ENCODE measurements at places on chromosomes 5 and 9.

- peak; percentile 58 for DNase-seq
These were observed 97.9 kb downstream of the SV2C start for GRCh38 chr5:76180814-76181805.

DNA sequence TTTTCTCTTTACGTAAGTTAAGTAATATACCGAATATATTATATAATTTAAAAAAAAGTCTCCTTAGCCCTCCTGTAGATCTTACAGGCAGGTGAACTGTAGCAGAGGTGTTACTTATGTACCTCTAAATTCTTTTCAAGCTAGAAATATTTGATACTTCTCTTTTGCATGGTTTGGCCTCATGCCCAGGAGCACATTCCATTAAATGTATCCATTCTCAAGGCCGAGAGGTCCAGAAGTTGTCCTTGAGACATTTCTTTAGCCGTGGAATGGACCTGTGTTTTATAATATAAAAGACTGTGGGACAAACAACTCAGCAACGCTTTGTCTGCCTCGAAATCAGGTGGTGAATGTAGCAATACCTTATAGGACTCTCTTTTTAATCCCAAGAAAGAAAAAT lies 184.5 kb downstream of the TRIO start:
- DNase-seq, result no peak

GRCh38 chr5:32753051-32753450 lies 41.9 kb downstream of the NPR3 start:
- DNase-seq, result no peak

DNA sequence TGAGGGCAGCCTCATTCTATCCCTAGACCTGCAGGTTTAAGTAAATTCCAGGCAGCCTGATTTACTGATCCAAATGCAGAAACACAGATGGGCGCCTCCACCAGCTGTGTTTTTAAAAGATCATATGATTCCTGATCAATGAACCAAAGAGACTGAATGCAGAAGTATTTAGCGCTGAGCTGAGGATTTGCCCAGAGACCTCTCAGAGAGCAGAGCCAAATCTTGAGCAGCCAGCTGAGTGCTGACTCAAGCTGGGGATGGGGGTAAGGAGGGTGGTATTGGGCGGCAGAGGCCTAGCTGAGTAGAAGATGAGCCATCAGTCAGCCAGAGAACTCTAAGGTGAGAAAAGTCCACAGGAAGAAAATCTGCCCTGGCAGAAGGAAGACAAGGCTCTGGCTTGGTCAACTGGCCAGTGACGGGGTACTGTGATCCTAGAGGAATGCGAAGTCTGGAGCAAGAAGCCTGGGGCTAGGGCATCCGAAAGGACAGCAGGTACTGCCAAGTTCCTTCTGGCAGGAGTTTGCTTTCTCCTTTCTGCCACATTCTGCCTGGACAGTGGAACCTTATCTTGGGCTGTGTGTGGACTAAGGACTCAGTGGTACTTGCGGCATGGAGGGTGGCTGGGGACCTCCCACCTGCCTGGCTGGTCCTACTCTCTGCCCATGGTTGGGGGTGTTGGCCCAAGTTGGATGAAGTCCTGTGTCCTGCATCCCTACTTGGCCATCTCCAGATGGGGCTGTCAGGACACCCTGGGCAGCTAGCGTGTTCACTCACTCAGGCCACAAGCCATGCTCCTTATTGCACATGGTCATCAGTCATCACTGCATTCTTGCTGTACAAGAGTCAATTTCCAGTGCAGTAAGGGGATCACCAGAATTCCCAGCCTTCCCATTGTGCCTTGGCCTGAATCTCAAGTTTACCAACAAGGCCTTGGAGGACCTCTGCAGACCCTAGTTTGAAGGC lies 34.5 kb upstream of the CDKN2AIPNL start:
- no peak for DNase-seq

GRCh38 chr5:180172447-180173197 lies 36.4 kb downstream of the RASGEF1C start:
- peak; percentile 37 for DNase-seq

- no peak for DNase-seq
These were observed 8.8 kb upstream of the TGFBI start for GRCh38 chr5:136020001-136020382.

- DNase-seq, result peak; percentile 49
These were observed 20.9 kb downstream of the ENG start for GRCh38 chr9:127833555-127833954.

- no peak for DNase-seq
These were observed 41.8 kb downstream of the UGCG start for GRCh38 chr9:111938427-111938800.

DNA sequence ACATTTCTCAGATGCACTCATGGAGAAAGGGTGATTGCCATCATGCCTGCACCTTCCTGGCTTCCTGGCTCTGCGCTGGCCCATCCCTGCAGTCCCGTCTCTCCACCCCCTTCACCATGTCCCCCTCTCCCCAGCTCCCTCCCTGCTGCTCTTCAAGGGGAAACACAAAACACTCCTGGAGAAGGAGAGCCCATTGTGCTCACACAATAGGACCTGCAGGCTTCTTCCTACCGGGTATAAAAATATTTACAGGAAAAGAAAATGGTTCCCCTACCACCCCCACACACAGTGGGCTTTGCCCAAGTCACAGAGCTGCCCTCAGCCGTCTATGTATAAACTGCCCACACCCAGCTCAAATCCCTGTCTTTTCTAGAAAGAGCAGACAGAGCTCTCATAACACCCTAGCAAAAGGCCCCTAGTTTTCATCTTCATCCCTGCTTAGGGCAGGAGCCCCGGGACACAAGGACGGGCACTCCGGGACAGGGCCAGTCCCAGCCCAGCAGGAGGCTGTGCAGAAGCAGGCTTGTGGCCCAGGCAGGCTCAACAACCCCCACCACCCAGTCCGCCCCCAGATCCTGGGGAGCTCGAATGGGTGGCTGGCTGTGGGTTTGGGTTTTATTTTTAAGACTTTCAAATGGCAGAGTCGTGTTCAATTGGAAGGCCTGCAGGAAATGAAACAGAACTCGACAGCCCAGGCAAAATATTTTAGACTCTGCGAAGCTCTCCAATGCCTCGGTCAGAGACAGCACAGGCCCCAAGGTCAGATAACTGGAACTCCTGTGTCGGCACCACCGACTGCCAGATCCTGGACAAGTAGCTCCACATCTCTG lies 77.3 kb downstream of the LRSAM1 start:
- no peak for DNase-seq

GRCh38 chr5:136033234-136033633 lies 4.4 kb downstream of the TGFBI start:
- no peak for DNase-seq

DNA sequence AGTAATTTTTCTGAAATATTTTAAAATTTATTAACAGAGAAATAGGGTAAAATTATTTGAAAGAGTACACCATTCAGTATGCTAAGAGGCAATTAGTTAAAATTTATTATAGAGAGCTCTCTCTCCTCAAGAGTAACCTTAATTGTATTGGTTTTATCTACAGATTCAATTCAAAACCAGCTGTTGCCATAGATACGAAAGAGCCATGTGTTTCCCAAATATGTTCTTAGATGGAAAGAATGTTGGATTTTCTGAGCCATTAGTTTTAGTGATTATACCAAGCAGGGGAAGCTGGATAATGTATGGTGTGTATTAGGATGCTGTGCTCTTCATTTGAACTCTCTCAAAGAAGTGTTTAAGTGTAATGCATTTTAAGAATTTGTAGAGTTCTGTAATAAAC lies 27.8 kb downstream of the C7 start:
- DNase-seq, result no peak

All from hematopoietic multipotent progenitor cell treated with erythropoietin and hydrocortisone succinate and interleukin-3 and kit ligand, for 4 days (in vitro differentiated cells).